ENCODE measurements at places on chromosomes 6 and 20.

DNA sequence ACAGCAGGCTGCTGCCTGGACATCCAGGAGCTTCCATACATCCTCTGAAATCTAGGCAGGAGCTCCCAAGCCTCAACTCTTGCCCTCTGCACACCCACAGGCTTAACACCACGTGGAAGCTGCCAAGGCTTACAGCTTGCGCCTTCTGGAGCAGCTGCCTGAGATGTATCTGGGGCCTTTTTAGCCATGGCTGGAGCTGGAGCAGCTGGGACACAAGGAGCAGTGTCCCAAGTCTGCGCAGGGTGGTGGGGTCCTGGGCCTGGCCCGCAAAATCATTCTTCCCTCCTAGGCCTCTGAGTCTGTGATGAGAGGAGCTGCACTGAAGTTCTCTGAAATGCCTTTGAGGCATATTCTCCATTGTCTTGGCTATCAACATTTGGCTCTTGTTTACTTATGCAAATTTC, 255.0 kb downstream of the DLL1 start:
- DNase-seq, result no peak

- DNase-seq, result no peak
Observed at GRCh38 chr6:169972736-169973135, 221.3 kb downstream of the ERMARD start.

- DNase-seq, result no peak
Observed at GRCh38 chr6:108656836-108657235, 96.1 kb downstream of the FOXO3 start.

GRCh38 chr6:160979061-160979708, 12.4 kb upstream of the MAP3K4 start:
- no peak for DNase-seq

DNA sequence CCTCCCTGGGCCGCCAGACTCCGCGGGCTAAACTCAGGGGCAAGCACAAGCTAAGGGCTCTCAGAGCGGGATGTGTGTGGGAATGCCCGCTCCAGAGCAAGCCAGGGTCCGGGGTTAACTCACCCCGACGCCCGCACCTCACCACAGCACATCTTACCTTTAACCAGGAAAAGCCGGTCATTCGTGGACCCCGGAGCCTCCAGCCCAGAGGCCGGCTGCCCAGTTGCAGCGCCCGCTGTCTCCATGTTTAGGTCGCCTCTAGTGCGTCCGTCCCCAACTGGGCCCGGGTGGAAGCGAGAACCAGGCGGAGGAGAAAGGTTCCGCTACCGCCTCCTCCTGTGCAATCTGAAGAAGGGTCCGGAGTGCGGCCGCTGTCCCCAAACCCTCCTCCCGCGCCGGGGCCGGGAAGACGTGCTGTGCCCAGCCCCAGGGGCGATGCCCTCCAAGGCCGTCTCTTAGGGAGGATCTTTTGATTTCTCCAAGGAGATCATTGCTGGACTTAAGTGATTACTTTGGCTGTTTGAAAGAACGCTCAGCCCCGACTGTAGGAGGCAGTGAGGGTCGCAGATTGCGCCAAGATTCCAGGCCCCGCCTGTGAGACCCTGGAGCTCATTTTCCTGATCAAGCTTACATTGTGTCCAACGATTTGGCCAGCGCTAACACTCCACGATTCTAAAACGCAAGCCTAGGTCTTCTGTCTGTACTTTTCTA, at the start of gene TMEM242:
Gene TMEM242, minus strand, starts transcription at position 265 of the 711 bp plus-strand sequence. Its CDS starts 20 bp downstream, at position 245.
- peak; percentile 79 for DNase-seq

- DNase-seq, result no peak
Observed at GRCh38 chr20:57244221-57244585, 22.2 kb downstream of the BMP7 start.

GRCh38 chr6:34514593-34515472, 41.3 kb downstream of the SPDEF start:
- no peak for DNase-seq

GRCh38 chr20:39986173-39986904, 702.7 kb downstream of the MAFB start:
- DNase-seq, result no peak

GRCh38 chr6:147285087-147285855, 81.1 kb downstream of the STXBP5 start:
- DNase-seq, result no peak

DNA sequence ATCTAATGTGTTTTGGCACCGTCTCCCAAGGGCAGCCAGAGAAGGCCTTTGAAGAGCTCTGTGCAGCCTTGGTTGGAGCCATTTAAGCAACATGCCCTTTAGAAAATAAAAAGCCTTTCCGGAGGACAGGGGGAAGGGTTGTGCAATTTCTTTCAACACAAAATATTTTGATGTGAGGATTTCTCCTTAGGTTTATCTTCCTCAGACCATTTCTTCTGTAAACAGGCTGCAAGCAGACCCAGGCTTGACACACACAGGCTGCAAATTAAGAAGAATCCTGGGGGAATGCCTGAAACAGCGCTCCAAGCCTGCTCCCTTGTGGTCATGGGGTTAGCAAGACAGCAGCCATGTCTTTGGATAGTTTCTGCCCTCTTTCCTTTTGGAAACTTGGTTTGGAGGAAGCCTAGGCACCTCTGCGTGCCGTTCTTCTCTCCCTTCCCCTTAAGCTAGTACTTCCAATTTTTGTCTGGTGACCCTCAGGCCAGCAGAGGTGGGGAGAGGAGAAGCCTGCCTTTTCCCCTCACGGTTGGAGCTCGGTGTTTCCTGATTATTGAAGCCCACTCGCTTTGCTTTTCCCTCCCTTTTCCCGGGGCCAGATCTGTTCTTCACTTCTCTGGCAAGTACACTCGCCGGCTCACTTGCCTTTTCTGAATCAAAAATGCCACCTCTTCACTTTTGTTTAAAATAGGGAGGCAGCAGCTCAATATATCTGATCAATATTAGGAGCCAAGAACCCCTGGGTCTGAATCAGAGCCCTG, 39.6 kb upstream of the NOX3 start:
- no peak for DNase-seq

DNA sequence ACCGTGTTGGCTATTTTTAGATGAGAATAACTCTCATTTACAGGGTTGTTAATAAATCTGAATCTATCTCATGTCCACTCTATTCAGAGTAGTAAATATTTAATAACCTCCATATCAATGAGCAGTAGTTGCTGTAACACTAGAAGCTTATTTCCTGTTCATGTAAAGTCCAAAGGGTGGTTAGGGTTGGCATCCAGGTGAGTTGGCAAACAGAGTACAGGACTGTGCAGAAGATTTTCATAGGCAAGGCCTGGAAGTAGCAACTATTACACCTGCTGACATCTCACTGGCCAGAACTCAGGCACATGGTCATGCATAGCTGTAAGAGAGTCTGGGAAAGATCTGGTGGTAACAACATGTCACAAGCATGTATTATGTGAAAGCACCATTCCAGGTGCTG, 147.5 kb downstream of the PHF3 start:
- no peak for DNase-seq

DNA sequence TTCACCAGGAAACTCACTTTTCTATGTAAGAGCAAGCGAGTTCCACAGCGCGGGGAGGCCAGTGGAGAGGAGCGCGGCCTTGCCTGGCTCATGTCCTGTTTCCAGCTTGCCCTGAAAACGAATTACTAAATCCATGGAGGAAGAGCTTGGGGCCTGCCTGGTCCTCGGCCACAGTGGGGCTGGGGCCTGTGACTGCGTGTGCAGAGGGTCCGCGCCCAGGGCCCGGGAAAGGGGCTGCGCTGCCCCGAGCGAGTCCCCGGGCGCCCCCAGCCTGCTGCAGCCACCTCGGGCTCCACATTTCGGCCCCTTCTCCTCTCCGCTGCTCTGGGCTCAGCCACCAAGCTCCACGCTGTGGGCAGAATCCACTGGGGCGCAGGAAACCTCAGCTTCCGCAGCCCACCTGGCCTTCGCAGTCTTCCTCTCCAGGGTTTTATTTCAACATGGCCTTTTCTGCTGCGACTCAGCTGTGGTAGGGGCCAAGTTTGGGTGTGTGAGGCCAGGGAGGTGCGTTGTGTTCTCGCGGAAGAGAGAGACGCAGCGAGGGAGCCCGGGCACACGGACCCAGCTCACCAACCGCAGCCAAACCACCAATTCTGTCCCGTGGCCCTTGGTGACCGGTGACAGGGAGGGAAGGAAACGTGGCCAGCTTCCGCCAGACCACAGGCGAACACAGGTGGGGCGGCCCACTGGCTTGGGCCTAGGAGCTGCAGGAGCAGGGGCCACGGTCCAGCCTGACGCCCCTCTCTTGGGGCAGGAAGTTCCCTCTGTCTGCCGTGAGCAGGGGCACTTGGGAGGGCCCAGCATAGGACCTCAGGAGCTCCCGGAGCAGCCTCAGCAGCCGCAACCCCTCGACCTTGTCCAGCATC, 211.4 kb downstream of the ERMARD start:
- DNase-seq, result no peak

Measured in activated CD8-positive, alpha-beta memory T cell treated with anti-CD3 and anti-CD28 coated beads for 1 hour (primary cell).